Stomach (tissue), 19 donors: ENCODE measurements at places on chromosomes 1 and 21. TPM values are rescaled to one million over a fixed set of nuclear protein-coding genes. Genes with fewer than 3 reads are reported as not detected.

BCL2L15 gene
- 37.1 TPM for total RNA-seq

GRCh38 chr1:1024149-1024770 is 4.3 kb downstream of the AGRN start:
- DNase-seq: no peak

CASQ1 gene
- total RNA-seq: 0.55 TPM

GRCh38 chr1:39692152-39693074 is 1.2 kb upstream of the HPCAL4 start:
- DNase-seq: peak; percentile 69

GRCh38 chr21:34858559-34858958 is 189.8 kb downstream of the CLIC6 start:
- DNase-seq: no peak

LRRIQ3 gene
- total RNA-seq: not detected

DNA sequence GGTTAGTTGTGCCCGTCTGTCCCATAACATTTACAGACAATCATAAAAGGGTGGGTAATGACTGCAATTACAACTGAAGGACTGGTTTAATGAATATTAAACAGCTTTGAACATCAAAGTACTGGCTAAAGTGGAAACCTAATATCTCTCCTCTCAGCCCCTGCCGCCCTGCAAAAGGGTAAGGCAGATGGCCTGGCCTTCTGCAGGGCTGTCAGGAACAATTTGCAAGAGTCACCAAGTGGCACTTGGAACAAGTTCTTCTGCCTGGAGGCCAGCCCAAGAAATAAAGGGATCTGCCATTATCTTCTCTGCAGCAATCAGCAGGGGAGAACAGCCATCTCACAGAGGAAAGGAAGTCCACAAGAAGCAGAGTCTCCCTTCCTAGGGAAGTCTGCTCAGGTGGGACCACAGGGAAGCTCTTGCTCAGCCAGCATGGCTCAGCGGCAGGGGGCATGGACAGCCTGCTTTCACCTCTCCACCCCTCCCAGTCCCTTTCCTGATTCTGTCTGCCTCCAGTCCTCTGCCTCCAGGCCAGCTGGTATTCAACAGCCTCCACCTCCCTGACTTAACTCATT is 96.1 kb downstream of the TRABD2B start:
- no peak for DNase-seq

DNA sequence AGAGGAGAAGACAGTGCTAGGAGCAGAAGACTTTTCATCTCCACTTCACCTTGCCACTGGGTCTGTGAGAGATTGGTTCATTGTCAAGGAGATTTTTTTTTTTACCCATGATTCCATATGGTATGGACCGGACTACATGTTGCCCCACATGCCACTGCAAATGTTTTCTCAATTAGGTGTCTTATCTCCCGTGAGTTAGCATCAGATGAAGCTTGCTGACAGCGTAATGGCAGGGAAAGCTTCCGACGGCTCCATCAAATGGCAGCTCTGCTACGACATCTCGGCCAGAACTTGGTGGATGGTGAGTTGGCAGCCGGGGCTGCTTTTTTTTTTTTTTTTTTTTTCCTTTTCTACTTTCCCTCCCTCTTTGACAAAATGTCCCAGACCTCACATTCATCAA is 217.2 kb upstream of the NFIA start:
- no peak for DNase-seq

DNA sequence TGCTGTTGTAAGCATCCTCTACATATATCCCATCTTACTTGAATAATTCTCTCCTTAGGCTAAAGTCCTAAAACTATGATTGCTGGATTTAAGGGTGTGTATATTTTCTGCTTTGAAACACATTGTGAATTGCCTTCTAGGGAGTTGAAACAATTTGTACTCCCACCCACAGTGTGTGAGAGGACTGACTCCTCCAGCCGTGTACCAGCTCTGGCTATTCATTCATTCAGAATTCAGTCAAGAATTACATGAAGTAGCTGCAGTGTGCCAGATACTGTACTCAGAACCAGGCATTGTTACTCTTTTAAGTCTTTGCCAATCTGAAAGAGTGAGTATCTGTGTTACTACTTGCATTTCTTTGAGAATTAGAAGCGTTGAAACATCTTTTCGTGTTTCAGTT is 135.0 kb downstream of the DHRS3 start:
- no peak for DNase-seq

- peak; percentile 70 for DNase-seq
These were observed 9.3 kb downstream of the CBR1 start for GRCh38 chr21:36079010-36079649.

DNA sequence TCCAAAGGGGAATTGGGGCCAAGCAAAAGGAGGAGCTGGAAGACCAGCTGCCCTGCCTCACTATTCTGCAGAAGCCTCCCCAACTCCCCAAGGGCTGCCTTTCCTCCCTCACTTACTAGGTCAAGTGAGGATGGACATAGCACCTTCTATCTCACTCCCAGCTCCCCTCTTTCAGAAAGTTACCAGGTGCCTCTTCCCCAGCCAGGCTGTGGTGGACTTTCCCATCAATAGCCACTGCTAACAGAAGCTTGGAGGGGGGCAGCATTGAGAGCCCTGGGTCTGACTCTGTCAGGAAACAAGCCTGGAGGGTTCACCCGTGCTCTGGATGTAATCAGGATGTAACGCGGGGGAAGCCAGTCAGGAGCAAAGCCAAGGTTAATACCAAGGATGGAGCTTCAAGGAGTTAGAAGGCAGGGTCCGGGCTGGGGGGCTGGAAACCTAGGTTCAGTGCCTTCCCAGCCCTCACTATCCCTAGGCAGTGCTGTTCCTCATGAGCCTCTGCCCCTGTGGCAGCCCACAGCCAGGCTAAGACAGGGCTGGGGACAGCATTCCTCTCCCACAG is 127.8 kb upstream of the NGF start:
- DNase-seq: no peak

IKBKE gene
- total RNA-seq: 49.6 TPM

RGS13 gene
- total RNA-seq: not detected

CFAP74 gene
- under 0.01 TPM for total RNA-seq

DNA sequence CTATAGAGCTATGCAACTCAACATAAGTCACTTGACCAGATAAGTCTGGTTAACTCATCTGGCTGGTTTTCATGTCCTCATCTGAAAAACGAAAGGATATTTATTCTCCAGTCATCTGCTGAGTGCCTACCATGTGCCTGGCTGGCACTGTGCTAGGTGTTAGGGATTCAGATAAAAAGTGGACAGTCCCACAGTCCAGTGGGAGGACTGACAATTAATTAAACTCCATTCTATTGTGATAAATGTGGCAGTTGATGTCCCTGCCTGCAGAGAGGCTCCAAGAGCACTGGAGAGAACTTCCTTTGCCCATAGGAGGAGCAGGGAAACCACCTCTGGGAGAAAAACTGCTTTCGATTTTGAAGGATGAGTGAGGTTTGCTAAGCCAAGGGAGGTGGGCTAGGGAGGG is 5.4 kb downstream of the NUAK2 start:
- no peak for DNase-seq

CLIC6 gene
- 77.3 TPM for total RNA-seq

TRIM58 gene
- total RNA-seq: under 0.01 TPM

GRCh38 chr1:147496571-147497210 is 44.6 kb upstream of the BCL9 start:
- peak; percentile 34 for DNase-seq

DNA sequence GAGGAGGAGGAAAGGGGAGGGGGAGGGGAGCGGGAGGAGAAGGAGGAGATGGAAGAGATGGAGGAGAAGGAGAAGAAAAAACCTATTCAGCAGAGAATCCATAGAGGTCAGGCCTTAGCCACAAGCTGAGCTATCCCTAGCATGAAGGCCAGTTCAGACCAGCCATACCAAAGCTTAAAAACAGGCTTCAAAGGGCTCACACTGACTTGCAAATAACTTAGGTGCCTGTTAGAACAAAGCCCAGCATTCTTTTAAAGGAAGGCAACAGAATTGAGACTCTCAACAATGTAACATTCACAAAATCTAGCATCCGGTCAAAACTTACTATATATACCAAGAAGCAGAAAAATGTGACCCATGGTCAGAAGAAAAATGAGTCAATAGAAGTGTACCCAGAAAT is 43.6 kb upstream of the IFFO2 start:
- no peak for DNase-seq

DNA sequence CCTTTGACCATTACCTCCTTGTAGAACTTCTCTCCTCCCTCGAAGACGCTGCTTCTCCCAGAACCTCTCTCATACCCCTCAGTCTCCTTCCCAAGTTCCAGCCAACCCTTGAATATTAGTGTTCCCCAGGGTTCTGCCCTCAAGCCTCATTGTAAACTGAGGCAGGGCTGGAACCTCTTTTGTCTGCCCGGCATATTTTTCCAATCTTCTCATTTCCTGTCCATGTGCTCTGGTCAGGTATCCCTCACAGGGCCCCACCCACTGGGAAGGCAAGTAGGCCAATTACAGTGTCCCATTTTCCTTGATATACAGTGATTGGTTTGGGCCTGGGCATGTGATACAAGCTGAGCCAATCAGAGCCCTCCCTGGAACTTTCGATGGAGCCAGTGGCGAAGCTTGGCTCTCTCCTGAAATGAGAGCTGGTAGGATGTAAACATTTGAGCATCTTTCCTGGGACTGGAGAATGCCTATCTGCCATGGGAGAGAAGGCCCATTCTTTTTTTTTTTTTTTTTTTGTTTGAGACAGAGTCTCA is 57.1 kb upstream of the ID3 start:
- DNase-seq: no peak

GRCh38 chr1:20311289-20311688 is 20.6 kb downstream of the VWA5B1 start:
- no peak for DNase-seq

GRCh38 chr1:8706995-8707396 is 110.4 kb downstream of the RERE start:
- peak; percentile 71 for DNase-seq

TDRD5 gene
- total RNA-seq: not detected

DNA sequence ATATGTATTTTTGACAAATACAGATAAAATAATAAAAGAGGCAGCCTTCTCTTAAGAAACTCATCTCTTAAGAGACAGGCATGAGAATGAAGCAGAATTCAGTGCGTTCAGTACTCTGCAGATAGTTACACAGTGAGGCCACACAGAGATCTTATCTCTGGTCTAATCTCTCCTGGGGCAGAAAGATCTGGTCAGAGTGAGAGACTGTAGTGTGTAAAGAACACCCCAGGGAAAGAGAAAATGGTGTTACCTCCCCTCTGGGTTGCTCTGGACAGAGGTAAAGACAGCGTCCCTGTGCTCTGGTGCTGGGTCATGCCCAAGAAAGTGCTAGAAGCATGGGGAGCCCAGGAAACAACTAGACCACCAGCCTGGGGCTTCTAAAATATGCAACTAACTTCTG is 216.3 kb downstream of the SIPA1L2 start:
- DNase-seq: no peak

- DNase-seq: no peak
These were observed 343.0 kb downstream of the USP25 start for GRCh38 chr21:16072737-16073136.

DNA sequence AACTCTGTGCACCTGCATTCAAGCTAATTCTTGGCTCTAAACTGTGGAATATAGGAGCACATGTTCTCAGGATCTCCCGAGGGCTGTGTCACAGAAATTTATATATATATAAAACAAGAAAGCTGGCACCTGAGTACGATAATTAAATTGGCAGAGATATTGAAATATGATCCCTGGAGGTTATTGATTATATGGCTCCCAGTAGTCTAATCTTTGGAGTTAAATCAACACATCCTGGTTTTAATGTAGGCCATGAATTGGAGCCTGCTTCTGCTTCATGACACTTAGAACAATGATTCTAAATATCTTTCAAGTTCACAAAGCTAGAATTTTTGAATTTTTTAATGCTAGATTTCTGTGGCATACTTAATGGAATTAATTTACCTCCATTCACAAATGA is 84.3 kb downstream of the CTH start:
- DNase-seq: no peak

GRCh38 chr1:204142032-204142974 is 9.5 kb downstream of the ETNK2 start:
- no peak for DNase-seq

SLAMF1 gene
- not detected for total RNA-seq

TYW3 gene
- 2.3 TPM for total RNA-seq

DNA sequence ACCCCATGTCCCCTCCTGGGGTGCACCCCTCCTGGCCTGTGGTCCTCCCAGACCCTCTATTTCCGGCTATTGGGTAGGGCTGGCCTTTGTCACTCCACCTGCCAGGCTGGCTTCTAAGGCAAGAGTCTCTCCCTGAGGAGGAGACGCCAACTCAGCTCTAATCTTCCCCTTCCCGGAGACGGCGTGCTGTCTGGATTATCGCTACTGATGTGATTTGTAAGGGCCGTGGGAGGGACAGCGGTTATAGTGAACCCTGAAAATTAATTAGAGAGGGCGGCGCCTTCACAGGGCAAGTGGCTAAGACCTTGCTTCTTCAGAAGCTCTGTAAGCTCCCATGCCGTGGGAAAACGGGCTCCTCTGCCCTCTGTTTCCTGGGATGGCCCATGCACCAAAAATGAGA is 207.0 kb upstream of the VAMP3 start:
- DNase-seq: no peak

DCDC2B gene
- total RNA-seq: not detected

DNA sequence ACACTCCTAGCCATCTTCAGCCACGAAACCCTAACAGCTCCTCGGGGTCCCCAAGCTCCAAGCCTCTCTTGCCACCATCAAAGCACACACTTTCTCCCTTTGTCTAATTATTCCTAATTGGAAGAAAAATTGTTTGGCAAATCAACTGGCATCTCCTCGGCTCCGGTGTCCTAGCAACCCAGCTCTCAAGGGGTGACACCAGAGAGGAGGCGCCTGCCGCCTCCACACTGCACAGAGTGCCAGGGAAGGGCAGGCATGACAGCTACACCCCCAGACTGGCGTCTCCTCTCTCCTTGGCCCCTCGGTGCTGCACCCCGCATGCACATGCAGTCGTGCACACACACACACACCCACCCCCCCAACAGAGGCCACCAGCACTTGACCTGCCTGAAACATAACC is 18.2 kb upstream of the GJB5 start:
- no peak for DNase-seq

- no peak for DNase-seq
These were observed 2.1 kb upstream of the RD3 start for GRCh38 chr1:211493876-211494653.

- peak; percentile 53 for DNase-seq
These were observed 3.0 kb upstream of the SDE2 start for GRCh38 chr1:226001963-226002666.

- peak; percentile 66 for DNase-seq
These were observed 374.0 kb downstream of the NEGR1 start for GRCh38 chr1:71908303-71908702.

- DNase-seq: peak; percentile 71
These were observed 7.0 kb upstream of the SLC26A9 start for GRCh38 chr1:205950280-205950679.

GRCh38 chr1:44436401-44437106 is 31.5 kb downstream of the RNF220 start:
- DNase-seq: peak; percentile 43

GRCh38 chr1:2230781-2231531 is 2.8 kb downstream of the SKI start:
- peak; percentile 62 for DNase-seq
